Lung microvascular endothelial cell (primary cell): ENCODE measurements at places on chromosomes 2 and 18. TPM values are rescaled to one million over a fixed set of nuclear protein-coding genes. Genes with fewer than 3 reads are reported as not detected.

GRCh38 chr2:233714121-233714520, 1.4 kb downstream of the UGT1A5 start:
- DNase-seq = no peak

DNA sequence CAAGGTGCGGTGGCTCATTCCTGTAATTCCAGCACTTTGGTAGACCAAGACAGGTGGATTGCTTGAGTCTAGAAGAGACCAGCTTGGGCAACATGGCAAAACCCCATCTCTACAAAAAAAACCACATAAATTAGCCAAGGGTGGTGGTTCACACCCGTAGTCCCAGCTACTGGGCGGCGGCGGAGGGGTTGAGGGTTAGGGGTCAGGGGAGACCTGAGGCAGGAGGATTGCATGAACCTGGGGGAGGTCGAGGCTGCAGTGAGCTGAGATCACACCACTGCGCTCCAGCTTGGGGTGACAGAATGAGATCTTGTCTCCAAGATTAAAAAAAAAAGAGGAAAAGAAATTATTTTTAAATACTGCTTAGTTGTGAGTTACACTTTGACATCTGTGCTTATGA, 1.3 kb upstream of the HTR2B start:
- no peak for DNase-seq

Gene HJURP
- total RNA-seq = 2.0 and 5.0 TPM in 2 replicates

Gene EFR3B
- 0.65 and 1.4 TPM in 2 replicates for total RNA-seq
